ENCODE measurements at places on chromosomes 11 and 22.

DNA sequence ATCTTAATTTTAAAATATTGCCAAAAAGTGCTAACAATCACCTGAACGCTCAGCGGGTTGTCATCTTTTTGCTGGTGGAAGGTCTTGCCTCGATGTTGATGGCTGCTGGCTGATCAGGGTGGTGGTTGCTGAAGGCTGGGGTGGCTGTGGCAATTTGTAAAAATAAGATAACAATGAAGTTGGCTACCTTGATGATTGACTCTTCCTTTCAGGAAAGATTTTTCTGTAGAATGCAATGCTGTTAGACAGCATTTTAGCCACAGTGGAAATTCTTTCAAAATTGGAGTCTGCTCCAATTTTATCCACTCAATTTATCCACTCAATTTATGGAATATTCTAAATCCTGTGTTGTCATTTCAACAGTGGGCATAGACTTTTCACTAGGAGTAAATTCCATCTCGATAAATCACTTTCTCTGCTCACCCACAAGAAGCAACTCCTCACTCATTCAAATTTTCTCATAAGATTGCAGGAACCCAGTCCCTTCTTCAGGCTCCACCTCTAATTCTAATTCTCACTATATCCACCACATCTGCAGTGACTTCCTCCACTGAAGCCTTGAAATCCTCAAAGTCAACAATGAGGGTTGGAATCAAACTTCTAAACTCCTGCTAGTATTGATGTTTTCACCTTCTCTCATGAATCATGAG, 78.8 kb downstream of the LINC01488 start:
- no peak for DNase-seq

GRCh38 chr11:3051196-3052108, 5.8 kb downstream of the CARS1 start:
- DNase-seq: no peak

- DNase-seq: no peak
Measured at GRCh38 chr11:130786586-130786985, 129.7 kb downstream of the SNX19 start.

DNA sequence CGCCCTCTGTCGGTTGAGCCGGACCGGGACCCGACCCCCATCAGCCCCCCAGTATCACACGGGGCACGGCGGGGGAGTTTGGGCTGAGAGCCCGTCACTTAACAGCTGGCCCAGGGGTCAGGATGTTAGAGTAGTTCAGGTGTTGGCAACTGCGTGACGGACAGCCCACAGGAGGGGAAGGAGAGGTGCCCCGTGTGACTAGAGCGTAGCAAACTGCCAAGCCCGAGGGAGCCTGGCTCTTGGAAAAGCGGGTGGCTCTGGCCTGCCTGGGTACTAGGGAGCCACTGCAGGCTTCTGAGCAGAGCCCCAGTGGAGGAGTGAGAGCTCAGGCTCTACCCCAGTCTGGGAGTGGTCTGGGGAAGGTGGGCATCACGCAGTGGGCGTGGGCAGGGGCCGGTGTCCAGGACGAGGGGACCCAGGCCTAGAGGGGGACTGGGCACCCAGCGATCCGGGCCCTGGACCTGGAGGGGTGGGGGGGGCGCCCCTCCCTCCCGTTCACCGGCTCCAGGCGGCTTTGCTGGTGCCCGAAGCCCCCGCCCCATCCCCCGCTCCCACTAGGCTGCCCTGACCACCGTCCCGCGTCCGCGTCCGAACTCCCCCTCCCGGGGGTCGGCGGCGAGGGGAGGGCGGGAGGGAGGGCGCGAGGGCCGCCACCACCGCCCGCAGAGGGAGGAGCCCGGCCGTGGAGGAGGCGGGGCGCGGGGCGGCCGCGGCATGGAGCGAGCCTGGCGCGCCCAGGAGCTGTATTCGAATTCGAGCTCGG, 24.4 kb downstream of the SHANK3 start:
- no peak for DNase-seq

DNA sequence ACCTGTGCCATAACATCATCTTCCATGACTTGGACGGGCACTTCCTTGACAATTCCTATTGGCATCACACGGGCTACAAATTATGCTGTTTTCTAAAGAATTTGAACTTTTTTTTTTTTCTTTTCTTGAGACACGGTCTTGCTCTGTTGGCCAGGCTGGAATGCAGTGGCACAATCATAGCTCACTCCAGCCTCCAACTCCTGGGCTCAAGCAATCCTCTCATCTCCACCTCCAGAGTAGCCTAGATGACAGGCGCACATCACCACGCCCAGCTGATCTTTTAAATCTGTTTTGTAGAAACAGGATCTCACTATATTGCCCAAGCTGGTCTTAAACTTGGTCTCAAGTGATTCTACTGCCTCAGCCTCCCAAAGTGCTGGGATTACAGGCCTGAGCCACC, 3.3 kb upstream of the CRYBB3 start:
- DNase-seq: no peak

DNA sequence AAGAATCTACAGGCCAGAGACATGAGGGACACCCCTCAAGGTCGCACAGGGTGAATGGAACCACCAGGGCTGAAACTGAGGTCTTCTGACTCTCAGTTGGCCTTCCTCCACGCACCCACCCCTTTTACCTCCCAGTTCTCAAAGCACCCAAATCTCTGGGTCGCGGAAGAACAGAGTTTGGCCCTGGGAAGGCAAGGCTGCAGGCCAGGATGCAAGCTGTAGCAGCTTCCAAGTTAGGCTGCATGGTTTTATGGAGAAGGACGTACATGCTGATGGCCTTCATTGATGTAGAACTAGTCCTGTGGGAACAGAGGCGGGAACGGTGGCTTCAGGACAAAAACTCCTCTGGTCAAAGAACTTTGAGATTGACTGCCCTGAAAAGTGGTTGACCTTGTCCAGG, 143.5 kb upstream of the B3GAT1 start:
- DNase-seq: no peak

DNA sequence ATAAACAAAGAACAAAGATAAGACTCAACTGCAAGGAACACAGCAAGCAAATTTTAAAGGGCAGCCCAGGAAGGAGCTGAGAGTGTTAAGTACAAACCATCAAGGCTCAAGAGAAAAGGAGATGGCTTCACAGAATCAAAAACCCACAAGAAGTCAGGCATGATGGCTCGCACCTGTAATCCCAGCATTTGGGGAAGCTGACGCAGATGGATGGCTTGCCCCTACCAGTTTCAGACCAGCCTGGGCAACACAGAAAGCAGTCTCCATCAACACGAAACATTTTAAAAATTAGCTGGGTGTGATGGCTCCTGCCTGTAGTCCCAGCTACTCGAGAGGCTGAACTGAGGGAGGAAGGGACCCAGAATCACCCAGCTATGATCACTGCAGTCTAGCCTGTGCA, 32.6 kb downstream of the MAPK1 start:
- DNase-seq: no peak

- DNase-seq: peak; percentile 88
Measured at GRCh38 chr11:131033151-131033651, 116.9 kb upstream of the SNX19 start.

- DNase-seq: no peak
Measured at GRCh38 chr22:27896245-27896644, 22.8 kb downstream of the PITPNB start.

DNA sequence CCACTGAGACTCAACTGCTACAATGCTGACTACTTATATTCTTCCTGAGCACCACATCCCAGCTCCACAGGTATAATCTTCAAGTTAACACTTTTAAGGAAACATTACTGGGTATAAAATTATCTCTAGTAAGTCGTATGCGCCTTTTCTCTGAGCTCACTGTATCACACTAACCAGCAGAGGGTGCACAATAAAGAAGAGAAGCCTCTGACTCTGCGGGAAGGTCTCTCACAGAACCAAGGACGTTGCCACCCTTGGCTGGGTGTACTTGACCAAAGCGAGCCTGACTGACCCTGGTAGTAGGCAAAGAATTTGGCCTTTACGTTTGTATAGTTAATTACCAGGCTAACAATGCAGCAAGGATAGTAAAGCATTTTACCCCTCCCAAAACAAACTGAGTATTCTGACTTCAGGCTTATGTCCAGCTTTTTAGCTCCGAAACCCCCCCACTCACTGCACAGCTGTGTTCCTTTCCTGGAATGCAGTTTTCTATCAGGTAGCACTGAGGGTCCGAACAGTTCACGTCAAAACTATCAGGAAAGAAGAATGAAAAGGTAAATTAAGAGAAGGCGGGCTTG, at the start of gene BTBD18:
TSS of gene BTBD18 (minus strand) at position 144 of the 578 bp plus-strand sequence. CDS start 631 bp downstream, outside the sequence.
- DNase-seq: no peak

DNA sequence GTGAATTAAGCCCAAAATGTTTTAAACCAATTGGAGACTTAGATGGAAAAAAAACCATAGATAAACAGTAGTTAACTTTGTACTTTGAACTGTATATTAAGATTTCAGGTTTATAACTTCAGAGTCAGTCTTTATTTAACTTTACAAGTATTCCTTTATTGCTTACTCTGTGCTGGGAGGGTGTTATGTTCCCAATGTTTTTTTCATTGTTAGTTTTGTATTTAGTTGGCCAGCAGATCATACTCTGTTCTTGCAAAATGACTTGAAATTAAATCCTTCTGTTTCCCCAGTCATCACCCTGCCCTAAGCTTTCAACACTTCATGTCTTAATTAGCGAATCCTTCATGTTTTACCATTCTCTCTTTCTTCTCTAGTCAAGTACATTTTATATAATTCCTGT, 25.3 kb downstream of the SIK2 start:
- no peak for DNase-seq

DNA sequence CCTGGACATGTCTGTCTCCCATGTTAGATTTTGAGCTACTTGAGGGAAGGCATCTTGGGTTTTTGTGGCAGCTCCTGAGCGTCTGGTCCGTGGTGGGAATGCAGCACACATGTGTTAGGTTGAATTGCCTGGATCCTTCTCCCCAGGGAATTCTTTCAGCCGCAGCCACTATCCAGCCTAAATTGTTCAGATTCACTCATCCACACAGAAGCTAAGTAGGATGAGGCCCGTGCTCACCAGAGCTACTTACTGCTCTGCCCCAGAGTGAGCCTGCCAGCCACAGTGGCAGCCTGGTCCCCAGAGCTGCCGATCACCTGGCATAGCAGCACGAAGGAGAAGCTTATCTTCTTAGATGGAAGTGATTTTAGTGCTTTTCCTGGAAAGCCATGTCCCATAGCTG, 34.4 kb upstream of the SORL1-AS1 start:
- DNase-seq: no peak

DNA sequence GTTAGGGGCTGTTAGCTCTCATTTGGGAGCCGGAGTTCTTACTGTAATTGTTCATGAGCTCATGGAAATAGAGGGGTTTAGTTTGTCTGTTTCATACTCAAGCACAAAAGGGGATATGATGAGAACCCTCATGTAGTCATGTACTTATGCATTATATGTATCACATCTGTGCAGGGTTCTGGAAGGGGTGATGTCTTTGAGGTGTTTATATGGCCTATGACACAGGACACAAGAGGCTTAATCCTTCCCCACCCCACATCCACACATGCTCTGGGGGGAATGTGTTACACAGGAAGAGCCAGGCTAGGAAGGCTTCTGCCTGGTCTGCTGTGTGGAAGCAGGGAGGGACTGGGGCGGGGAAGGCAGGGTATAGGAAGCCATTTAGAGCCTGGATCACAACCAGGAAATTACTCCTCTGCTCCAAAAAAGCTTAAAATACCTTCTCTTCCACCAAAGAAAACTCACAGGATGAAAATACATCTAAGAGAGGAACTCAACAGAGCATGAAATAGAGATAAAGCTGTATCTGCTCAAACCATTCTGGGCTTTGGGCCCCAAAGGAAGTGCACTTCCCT, 316.1 kb downstream of the TMEM135 start:
- no peak for DNase-seq

DNA sequence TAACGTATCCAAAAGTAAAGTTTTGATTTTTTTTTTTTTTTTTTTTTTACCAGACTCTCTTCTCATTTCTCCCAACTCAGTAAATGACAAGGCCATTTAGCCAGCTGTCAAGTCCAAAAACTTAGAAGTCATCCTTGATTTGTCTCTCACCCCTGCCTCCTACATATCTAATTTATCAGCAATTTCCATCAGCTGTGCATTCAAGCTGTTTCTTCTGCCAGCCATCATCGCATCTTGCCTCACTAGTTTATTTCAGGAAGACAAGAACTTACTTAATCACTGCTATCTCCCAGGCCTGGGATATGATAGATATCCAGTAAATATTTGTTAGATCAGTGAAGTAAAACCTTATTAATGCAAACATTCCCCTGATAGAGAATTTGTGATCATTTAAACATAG, 47.6 kb downstream of the SCGB1A1 start:
- no peak for DNase-seq

- DNase-seq: no peak
Measured at GRCh38 chr22:29352778-29353177, 35.6 kb downstream of the AP1B1 start.

GRCh38 chr11:2885678-2886081, at the start of gene CDKN1C:
CDKN1C (minus strand) TSS chr11:2885775; CDS start chr11:2885456, 319 bp downstream.
- no peak for DNase-seq

- peak; percentile 80 for DNase-seq
Measured at GRCh38 chr11:13440100-13440855, 22.7 kb downstream of the BTBD10 start.

DNA sequence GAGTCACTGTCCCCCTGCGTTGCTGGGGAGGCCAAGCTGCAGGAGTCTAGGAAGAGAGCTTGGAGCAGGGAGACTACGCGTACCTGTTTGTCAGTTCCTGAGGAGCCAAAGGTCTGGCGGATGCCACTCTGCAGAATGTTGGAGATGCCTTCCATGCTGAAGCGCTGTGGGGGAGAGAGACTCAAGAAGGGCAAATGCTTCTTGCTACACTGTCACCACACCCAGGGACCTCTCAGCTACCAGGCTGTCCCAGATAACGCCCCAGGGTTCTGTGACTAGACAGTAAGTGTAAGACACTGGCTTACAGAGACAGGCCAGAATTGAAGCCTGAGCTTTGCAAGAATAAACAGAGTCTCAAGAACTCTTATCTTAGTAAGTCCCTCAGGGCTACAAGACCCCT, 42.0 kb downstream of the FEZ1 start:
- DNase-seq: no peak

- no peak for DNase-seq
Measured at GRCh38 chr11:73645972-73646631, at the start of gene PLEKHB1. PLEKHB1 (plus strand) TSS chr11:73646581; CDS start chr11:73646609, 28 bp downstream.

GRCh38 chr22:46486996-46487717, 50.3 kb downstream of the CELSR1 start:
- no peak for DNase-seq

- no peak for DNase-seq
Measured at GRCh38 chr22:39434243-39434653, 22.6 kb upstream of the MGAT3 start.

DNA sequence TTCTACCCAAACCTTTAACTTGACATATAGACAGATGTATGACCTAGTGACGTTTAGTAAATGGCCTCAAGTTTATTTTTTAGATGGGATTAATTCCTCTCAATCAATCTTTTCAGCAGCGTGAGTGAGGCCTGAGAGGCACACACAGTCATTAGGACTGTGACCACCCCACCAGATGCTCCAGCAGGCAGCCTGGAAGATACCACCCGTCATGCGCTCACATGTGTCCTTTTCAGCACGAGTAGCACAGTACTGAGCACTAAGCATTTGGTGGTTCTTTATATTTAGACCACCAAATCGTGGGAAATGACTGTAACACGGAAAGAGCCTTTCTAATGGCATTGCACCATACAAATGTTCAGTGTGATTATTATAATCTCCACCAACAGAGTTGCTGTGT, 354.6 kb upstream of the DDI1 start:
- no peak for DNase-seq
